ENCODE measurements at places on chromosomes 5 and 9. TPM values are rescaled to one million over a fixed set of nuclear protein-coding genes. Genes with fewer than 3 reads are reported as not detected.

Gene IL4
- not detected for total RNA-seq

Gene TMOD1
- 0.41 TPM for total RNA-seq

Gene ARID3C
- not detected for total RNA-seq

Gene PCDHGA8
- total RNA-seq: 2.6 TPM

Gene NUDT12
- total RNA-seq: 6.1 TPM

Gene TTLL11
- 4.0 TPM for total RNA-seq

Gene PRRX2
- 0.21 TPM for total RNA-seq

Gene PPP3R2
- total RNA-seq: 2.2 TPM

Gene DBH
- total RNA-seq: 0.08 TPM

Gene MCC
- total RNA-seq: 22.7 TPM

Gene CXCL14
- total RNA-seq: 0.13 TPM

Gene SPINK7
- total RNA-seq: not detected

Gene SETD9
- total RNA-seq: 16.0 TPM

Gene FLT4
- total RNA-seq: 541 TPM

Data from endothelial cell (in vitro differentiated cells).